ENCODE measurements at places on chromosomes 7 and 10. TPM values are rescaled to one million over a fixed set of nuclear protein-coding genes. Genes with fewer than 3 reads are reported as not detected.

OPALIN gene
- total RNA-seq: not detected

DNA sequence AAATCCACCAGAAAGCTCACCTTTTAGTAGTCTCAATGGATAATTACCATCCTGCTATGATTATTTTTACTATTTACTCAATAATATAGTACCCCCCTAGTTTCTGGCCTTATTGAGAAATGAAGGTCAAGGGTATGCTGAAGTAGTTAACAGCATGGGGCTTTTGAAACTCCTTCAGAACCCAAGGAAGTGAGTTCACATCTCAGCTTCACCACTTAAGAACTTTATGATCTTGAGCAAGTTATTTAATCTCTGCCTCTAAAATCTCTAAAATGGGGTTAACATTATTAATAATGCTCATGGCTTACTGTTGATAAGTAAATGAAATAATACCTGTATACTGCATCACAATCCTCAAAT, 5.8 kb downstream of the MTPN start:
- peaks cover 17% of the 10 kb centered on the region for H3K4me1 ChIP-seq
- no peak for DNase-seq
- H3K27ac ChIP-seq: no peak overlapping the region
- H3K36me3 ChIP-seq: peaks cover 2% of the 10 kb centered on the region

- no peak for DNase-seq
- no peak overlapping the region for H3K4me3 ChIP-seq
- H3K4me1 ChIP-seq: peaks cover 27% of the 10 kb centered on the region
Observed at GRCh38 chr7:24905996-24906770, 73.8 kb downstream of the OSBPL3 start.

TNS3 gene
- 3.7 TPM for total RNA-seq

DNA sequence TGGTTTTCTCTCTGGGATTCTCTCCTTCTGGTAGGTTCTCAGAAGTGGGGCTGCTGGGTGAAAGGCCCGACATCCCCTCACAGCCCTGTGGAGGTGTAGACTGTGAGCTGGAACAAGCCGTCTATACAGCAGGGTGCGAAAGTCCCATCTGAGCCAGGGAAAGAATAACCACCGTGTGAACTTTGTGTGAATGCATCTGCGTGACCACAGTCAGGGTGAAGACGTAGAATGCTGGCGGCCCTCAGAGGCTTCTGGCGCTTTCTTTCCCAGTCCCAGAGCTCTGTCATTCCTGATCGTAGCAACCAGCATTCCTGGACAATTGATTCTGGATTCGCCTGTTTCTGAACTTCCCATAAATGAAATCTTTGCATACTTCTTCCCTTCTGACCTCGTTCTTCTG, 30.0 kb downstream of the ELFN1 start:
- H3K27ac ChIP-seq: no peak overlapping the region
- H3K36me3 ChIP-seq: no peaks in the 10 kb centered on the region
- no peak overlapping the region for H3K4me3 ChIP-seq
- no peak for DNase-seq
- no peaks in the 10 kb centered on the region for H3K4me1 ChIP-seq

STEAP4 gene
- total RNA-seq: 0.19 TPM

GRCh38 chr7:47715631-47716068, 133.7 kb upstream of the TNS3 start:
- no peak for DNase-seq
- H3K4me1 ChIP-seq: no peaks in the 10 kb centered on the region
- no peak overlapping the region for H3K4me3 ChIP-seq

- no peaks in the 10 kb centered on the region for H3K4me1 ChIP-seq
- H3K27ac ChIP-seq: no peak overlapping the region
- H3K4me3 ChIP-seq: no peak overlapping the region
Observed at GRCh38 chr10:121788717-121789116, 139.1 kb downstream of the ATE1 start.

DNA sequence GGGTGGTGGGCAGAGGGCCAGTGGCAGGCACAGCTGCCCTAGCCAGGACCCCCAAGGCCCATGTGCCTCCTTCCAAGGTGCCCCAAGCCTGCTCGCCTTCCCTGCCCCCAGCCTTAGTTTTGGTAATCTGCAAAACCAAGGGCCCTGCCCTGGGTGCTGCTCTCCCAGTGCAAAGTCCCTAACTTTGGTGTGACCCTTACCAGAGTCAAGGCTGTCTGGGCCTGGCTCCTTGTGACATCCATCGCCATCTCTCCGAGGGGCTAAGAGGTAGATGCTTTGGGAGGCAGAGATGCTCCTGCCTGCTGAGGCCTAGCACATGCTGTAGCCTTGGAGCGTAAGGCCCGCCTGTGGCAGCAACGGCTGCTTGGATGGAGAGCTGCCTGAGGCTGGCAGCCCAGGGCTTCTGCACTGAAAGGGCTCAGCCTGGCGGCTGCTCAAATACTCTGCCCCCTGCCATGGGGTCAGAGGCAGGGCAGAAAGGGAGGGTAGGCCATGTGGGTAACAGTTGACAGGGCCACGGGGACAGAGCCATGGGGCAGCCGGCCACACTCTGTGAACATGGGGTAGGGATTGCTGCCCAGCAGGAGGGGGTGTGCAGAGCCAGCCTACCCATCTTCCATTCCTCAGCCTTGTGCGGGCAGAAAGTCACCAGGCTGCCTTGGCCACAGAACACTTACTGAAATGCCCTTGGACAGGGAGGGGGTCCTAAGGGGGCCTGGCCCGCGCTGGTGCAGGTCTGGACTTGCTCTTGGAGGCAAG, 17.9 kb upstream of the MYL7 start:
- no peak overlapping the region for H3K27ac ChIP-seq
- H3K4me3 ChIP-seq: no peak overlapping the region
- H3K4me1 ChIP-seq: no peaks in the 10 kb centered on the region
- H3K36me3 ChIP-seq: no peaks in the 10 kb centered on the region
- no peak for DNase-seq

DNA sequence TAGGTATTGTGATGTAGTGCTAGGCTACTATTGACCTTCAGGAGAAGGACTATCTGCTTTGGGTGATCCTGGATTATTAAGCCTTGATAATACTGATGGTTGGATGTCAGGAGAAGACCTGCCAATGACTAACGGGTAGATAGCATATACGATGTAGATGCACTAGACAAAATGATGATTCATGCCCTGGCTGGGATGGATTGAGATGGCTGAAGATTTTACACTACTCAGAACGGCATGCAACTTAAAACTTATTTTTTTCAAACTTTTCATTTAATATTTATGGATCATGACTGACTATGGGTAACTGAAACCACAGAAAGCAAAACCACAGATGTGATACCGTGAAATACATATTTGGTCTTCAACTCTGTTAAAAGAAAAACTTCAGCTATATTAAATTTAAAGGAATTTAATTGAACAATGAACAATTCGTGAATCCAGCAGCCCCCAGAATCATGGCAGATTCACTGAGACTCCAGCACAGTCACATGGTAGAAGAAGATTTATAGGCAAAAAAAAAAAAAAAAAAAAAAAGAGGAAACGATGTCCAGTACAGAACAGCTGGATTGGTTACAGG, 124.6 kb upstream of the CDK13 start:
- H3K27ac ChIP-seq: no peak overlapping the region
- H3K36me3 ChIP-seq: no peaks in the 10 kb centered on the region
- H3K4me3 ChIP-seq: no peak overlapping the region
- no peak for DNase-seq
